Activated T-helper 1 cell treated with anti-CD3 and anti-CD28 coated beads, Interleukin-2, amount 50 U/mL, for 16 hours (primary cell): ENCODE measurements at places on chromosomes 3 and 15.

DNA sequence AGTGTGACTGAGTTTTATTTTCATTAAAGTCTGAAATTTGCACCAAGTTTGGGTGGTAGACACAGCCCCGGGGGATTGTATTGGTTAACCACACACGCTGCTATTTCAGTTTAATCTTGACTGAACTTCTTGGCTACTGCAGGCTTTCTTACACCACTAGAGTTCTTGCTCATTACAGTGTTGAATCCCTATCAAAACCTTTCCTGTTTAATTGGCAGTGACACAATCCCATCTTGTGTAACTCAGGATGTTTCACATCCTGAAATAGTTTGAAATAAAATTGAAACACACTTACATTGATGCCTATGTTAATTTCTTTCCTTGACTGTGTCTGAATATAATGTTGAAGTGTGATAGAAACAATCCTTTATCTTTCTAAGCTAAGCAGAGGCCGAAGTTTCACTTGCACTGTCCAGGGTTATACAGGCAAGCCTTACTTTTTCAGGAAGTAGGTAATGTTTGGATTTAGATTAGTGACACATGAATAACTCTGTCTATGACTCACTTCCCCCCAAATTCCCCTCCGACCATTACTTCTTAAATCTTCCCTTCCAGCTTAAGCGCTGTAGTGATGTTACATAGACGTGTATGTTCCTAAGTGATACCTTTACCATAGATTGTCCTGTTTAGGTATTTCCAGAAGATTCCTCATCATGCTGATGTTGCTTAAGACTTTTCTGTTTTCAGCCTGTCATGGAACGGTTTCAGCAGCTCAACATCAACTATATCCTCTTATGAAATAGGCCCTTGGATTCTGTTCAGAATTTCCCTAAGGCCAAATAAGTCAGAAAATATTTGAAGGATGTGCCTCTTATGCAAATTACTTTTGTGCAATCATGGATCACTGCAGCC lies 16.8 kb downstream of the ATG7 start:
- DNase-seq, result no peak

DNA sequence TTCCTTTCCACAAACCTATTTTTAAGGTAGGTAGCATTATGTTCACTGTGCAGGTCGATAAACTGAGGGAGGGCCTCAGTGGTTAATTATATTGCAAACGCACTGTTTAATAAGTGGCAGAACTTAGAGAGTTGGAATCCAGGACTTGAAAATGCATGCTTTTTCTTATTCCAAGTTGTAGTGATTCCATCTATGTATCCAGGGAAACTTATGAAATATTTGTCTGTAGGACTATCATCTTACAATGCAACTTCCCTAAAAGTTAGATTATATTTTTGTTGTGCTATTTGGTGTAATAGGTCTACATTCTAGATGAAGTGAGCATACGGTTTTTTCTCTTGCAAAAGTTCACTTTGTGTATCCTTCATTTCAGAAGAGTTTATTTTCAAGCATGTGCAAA lies 419.5 kb downstream of the NAALADL2 start:
- DNase-seq, result no peak

GRCh38 chr3:45793482-45794176 lies 2.7 kb downstream of the SLC6A20 start:
- no peak for DNase-seq

- no peak for DNase-seq
Measured at GRCh38 chr3:18132991-18133390, 292.1 kb downstream of the SATB1 start.

GRCh38 chr15:74815121-74815934 lies 2.7 kb downstream of the LMAN1L start:
- no peak for DNase-seq

DNA sequence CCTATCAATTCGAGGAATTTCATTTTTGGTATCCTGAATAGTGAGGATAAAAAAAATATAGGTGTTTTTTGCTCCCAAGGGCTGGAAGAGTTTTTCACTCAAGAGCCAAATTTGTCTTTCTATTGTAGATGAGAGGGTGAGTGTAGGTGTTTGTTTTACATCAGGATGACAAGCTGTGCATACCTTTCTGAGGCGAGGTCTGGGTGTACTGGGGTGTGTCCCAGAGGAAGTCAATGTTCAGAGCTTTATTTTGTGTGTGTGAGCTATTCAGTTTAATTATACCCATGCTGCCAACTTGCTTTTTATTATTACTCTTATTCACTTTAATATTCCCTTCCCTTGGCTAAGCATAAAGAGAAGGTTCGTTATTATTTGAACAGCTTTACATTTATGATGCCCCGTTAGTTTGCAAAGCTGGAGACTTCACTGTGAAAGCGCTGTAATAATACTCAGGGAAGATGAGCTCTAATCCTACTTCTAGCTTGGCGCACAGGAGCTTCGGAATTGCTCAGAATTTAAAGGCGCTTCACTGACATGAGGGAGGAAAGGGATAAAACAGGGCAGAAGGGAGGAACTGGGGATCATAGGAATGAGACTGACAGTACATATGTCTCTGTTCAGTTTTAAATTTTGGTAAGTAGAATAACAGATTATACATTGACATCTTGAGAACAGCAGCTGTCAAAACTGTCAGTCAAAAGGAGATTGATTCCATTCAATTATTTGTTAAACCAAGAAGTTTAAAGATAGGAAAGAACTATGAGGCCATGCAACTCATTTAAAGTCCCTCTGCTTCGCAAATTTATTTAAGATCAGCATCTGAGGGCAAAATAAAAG lies 117.7 kb upstream of the TP63 start:
- DNase-seq, result no peak

GRCh38 chr3:154799800-154800199 lies 280.3 kb upstream of the MME start:
- no peak for DNase-seq

DNA sequence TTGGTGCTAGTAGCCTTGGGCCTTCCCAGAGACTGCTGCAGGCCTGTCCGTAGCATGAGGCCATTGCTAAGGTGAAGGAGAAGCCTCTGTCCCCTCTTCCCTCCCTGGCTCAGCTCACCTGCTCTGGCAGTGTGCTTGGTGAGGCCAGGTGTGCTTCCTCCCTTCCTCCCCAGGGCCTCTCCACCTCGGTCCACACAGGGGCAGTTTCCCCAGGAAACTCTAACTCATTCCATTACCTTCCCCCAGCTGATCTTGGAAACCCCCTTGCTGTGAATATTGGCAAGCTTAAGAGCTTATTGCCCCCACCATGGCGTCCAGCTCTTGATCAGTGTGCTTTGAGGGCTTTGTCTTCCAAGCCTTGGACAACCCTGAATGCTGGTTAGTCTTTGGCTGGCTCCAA lies 52.7 kb downstream of the ZNF445 start:
- DNase-seq, result no peak

DNA sequence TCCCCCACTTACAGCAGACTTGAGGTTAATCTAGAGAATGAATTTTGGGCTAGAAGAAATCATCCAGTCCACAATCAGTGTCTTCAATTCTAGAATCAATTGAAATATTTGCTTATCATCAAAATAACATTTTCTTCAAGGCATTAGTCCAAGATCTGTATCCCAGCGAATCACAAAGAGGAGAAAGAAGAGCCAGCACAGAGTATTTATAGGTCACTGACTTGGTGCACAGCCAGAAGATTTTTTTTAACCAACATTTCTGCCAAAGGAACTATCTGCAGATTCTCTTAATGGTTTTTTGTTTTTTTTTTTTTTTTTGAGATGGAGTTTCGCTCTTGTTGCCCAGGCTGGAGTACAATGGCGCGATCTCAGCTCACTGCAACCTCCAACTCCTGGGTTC lies 178.2 kb downstream of the TNIK start:
- no peak for DNase-seq

DNA sequence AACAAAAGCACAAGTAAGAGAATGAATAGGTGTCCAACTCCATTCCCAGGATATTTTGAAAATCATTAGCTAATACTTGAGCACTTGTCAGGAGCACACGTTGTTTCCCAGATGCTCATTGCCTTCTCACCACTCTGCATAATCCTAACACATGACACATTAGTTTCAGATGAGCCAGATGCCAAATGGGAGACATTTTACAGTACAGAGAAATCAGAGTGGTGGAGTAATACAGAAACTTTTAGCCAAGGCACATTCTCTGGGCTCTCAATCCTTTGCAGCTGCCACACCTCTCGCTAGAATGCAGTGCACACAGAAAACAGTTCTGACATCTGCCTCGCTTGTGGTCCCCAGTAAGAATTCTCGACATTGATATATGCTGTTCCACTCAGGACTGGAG lies 76.6 kb downstream of the P3H2 start:
- DNase-seq, result no peak

DNA sequence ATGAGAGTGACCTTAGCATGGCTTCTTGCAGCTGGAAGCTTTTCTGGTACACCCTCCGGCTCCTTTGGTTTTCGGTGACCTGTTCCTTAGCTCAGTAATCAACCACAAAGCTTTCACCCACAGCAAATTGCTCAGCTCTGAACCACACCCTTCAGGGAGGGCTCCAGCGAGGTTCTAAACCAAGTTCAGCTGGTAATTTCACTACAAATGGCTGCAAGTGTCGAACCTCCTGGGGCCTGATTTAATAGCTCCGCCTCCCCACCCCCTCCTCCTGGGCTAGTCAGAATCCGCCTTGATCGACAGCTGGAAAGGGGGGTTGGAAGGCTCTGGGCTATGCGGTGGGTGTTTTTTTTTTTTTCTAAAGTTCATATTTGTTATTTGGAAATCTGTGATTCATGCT lies 150.9 kb upstream of the MCTP2 start:
- DNase-seq, result no peak

- no peak for DNase-seq
Measured at GRCh38 chr3:15298504-15298903, 33.9 kb downstream of the SH3BP5 start.

DNA sequence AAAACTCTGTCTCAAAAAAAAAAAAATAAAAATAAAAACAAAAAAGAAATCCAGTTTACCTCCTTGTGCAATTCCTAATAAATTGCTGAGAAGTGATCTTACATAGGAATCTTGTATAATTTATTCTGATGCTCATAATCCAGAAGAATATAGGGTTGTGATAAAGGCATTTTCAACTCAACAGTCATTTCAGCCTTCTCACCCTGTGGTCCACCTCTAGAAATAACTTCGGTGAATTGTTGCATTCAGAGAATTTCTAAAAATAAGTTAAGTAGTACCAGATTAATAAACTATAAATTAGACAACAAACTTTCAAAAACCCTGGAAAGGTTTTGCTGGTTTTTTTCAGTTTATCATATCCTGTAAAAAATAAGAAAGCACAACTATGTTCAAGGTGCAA lies 20.2 kb downstream of the RAF1 start:
- no peak for DNase-seq

GRCh38 chr15:63369296-63369695 lies 12.3 kb downstream of the CA12 start:
- DNase-seq, result no peak

DNA sequence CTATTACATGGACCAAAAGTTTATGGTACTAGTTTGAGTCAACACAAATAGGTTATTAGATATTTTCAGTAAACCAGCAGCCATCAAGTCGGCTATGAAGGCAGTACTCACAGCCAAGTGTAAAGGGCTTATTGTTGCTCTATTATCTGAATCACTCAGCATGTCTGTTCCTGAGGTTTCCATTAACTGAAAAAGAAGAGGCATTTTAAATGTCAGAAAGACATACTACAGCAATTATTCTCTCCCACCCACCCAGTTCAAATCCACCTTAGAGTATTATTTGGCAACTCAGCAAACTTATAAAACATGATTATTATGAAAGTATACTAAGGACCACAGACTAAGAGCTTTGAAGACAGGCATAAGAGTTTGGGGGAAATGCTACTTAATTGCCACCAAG lies 93.1 kb downstream of the BTD start:
- DNase-seq, result no peak

- no peak for DNase-seq
Measured at GRCh38 chr3:17640466-17640865, 102.0 kb downstream of the TBC1D5 start.

DNA sequence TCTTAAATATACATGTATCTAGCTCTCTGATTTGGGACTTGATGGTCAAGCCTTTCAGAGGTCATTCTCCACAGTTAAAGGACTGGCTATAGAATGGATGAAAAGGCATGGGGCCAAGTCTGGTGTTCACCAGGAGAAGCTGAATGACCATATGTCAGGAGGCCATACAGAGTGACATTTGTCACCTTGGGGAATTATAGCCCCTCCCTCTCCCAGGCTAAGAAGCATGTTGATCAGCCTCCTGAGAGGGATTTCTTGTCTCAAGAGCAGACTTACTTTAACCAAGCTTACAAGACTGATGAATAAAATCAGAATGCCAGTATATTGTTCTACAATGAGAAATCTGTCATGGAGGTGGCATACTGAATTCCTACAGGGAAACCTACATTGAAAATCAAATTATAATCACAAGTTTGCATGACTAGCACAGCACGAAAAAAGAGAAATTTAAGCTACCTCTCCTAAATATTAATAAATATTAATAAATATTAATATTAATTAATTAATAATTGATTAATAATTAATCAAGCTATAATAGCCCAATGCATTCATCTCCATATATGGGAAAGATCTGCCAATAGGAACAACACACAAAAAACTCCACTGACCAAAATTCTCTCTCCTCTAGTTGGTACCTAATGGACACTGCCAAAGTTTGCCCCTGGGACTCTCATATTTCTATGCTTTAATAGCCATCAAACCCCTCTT lies 47.3 kb downstream of the ATP8B4 start:
- no peak for DNase-seq

DNA sequence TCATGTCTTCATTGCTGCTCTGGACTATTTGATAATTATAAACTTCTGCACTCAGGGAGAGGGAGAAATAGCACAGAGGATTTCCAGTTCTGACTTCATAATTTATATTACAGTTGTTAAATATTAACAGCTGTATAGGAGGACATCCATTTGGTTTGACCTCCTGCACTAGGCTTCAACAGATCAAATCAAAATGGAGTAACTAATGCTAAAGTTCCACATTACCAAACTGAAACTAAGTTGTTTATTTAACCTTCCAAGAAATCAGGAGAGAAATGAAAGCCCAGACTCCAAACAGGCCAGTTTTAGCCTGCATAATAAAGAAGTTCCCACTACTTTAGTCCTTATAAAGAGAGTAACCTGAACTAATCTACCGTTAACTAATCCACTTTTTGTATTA lies 4.6 kb downstream of the PLSCR2 start:
- no peak for DNase-seq

- DNase-seq, result no peak
Measured at GRCh38 chr3:58336135-58336882, 3.6 kb downstream of the PXK start.
